Activated CD4-positive, CD25-positive, alpha-beta regulatory T cell (primary cell): ENCODE measurements at places on chromosomes 1 and 21.

DNA sequence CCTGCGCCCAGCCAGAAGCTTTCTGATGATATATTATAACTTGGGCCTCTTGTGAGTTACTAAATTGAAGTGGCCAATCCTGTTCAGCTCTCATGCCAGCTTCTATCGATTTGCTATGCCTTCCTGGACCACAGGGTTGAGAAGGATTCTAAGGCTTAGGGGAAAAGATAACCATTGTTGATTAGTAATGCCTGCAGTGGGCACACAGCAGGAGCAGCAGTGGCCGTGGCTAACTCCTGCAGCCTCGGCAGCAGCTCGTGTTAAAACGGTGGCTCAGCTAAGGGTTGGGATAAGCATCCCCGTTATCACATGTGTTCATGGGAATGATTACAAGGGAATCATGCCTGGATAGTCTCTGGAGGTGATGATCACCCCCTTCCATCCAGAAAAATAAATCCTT, 20.5 kb upstream of the KCNE2 start:
- no peak for DNase-seq

DNA sequence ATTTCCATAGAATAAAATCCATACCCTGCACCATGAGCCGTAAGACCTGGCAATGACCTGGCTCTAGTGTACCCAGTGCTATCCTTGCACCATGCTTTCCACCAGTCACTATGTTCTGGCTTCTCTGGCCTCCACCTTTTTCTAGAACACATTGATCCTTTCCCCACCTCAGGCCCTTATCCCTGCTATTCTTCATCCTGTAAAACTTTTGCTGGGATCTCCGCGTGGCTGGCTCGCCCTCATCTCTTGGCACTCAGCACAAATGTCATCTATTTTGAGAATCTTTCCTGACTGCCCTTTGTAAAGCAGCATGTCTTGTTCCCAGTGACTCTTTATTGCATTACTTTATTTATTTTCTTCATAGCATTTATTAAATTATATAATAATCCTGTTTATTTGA, 169.8 kb upstream of the B3GALT2 start:
- no peak for DNase-seq

DNA sequence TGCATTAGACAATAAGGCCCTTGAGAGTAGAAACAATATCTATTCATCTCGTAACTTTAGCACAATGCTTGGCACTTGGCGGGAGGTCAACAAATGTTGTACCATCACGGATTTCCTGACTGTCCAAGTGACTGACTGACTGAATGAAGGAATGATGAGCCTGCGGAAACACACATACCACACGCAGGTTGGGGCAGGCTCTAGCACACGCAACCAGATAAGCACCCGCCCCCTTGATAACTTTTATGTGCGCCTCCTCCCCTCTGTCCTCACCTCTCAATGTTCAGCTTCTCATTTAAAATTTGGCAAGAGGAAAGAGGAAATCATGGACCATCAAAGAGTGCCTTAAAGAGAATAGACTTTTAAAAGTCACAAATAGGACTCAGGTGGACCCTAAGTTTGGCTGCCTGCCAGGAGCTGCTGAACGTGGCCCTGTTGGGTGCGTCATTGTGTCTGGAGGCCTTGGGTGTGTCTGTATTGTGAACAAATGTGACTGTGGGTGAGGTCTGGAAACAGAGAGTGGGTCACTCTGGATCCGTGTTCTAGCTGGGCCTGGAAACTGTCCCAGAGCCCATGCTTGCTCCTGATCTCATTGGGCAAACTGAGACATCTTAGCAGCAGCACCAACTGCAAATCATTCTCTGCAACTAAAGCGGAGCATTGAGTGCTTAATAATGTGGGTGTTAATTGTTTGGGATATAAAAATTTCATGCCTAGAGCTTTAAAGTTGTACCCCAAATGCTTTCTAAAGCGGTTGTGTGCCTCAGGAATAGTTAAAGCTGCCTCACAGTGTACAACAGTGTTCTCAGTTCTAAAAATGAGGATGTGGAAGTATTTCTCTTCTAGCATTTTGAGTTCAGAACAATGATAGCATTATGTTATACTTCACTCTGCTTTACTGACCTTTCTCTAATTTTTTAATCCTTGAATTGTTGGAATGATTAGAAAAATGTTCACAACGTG, 47.6 kb upstream of the ABCG1 start:
- DNase-seq: no peak

GRCh38 chr21:33035147-33035546, 9.4 kb downstream of the OLIG2 start:
- DNase-seq: no peak

GRCh38 chr1:110846861-110847260, 26.1 kb upstream of the CD53 start:
- DNase-seq: no peak

GRCh38 chr21:37421306-37421705, 54.7 kb downstream of the DYRK1A start:
- DNase-seq: no peak

GRCh38 chr1:19426294-19427086, 58.8 kb downstream of the CAPZB start:
- DNase-seq: no peak

DNA sequence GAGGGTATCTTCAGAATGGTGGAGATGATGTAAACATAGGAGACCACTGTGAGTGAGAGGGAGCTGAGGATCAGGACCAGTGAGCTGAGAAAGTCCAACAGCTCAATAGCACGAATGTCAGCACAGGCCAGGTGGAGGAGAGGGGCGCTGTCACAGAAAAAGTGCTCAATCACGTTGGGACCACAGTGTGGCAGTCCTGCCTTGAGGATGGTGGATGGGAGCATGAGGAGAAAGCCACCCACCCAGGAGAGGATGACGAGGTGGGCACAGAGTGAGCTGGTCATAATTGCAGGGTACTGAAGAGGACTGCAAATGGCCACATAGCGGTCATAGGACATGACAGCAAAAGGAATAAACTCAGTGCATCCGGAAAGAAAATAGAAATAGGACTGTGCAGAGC, 8.1 kb downstream of the OR11L1 start:
- no peak for DNase-seq

DNA sequence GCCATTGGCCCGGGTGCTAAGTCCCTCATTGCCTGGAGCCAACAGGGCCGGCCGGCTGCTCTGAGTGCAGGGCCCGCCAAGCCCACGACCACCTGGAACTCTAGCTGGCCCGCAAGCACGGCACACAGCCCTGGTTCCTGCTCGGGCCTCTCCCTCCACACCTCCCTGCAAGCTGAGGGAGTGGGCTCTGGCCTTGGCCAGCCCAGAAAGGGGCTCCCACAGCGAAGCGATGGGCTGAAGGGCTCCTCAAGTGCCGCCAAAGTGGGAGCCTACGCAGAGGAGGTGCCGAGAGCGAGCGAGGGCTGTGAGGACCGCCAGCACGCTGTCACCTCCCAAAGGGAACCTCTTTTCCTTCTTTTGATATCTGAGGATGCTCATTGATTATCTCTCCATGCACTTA, 283.4 kb downstream of the PRDM2 start:
- DNase-seq: no peak

DNA sequence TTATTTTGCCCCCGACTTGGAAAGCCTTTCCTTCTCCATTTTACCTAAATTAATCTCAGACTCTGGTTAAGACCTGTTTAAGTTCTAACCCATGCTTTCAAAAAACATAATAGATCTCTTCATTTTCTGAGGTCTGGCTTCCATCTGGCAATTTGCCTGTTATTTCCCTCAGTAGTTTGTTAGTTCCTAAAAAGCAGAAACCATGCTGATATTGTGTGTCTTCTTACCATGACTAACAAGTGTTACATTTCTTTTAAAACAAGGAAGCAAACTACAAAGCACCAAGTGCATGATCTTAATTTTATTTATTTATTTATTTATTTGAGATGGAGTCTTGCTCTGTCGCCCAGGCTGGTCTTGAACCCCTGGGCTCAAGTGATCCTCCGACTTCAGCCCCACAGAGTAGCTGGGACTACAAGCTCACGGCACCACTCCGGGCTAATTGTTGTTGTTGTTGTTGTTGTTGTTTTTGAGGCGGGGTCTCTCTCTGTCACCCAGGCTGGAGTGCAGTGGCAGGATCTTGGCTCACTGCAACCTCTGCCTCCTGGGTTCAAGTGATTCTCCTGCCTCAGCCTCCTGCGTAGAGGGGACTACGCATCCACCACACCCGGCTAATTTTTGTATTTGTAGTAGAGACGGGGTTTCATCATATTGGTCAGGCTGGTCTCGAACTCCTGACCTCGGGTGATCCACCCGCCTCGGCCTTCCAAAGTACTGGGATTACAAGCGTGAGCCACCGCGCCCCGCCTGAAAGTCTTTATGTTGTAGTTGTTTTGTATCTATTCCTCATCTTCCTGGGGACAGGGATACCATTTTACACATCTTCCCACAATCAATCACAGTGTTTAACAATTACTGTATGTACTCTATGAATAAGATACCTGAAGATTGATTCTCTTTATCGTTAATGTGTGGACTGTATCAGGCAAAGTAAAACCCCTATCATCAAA, 1.3 kb upstream of the PATJ start:
- no peak for DNase-seq

- no peak for DNase-seq
Measured at GRCh38 chr1:116676291-116676690, 8.8 kb upstream of the IGSF3 start.

DNA sequence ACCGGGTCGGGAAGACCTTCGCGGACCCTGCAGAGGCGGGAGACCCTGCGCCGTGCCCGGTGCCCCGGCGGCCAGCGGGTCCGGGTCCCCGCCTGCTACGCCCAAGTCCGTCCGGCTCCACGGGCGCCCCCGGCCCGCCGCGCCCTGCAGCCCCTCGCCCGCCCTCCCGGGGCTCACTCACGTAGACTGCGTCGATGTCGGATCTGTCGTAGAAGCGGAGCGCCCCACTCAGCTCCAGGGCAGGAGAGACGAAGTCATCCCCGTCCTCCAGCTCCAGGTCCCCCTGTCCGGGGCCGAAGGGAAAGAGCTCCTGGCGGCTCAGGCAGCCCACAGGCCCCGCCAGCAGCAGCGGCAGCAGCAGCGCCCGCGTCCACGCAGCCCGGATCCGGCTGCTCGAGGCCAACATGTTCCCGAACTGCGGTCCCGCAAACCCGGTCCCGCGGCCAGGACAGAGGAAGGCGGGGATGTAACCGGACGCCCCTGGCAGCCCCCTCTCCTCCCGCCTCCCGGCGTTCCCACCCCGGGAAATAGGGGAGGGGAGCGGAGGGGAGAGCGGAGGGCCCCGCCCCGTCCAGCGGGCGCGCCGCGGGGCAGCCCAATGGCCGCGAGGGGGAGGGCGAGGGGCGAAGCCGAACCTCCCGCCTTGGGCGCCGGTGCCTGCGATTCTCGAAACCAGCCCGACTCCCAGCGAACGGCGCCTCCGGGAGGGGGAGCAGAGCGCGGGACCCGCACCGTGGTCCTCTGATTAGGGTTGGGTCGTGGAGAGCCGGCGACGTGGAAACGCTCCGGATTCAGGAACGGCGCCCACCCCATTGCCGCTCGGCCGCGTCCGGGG, at the start of gene NID1:
Gene NID1 (minus strand): TSS at position 417 of the 835 bp plus-strand sequence. CDS start 11 bp downstream, at position 406.
- DNase-seq: no peak

DNA sequence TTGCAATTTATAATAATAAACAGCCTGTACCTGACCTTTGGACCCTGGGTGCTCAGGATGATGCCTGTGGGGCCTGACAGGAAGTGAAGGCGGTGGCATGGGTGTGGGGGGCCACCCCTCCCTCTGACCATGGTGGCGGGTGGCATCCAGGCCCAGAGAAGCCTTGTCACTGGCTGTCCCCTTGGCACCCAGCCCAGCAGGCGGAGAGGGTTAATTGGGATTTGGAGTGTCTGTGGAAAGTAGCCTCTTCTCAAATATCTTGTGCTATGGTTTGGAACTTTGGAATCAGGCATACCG, 20.5 kb downstream of the SOX13 start:
- no peak for DNase-seq

- DNase-seq: no peak
Measured at GRCh38 chr1:17475752-17476151, 36.3 kb upstream of the RCC2 start.

DNA sequence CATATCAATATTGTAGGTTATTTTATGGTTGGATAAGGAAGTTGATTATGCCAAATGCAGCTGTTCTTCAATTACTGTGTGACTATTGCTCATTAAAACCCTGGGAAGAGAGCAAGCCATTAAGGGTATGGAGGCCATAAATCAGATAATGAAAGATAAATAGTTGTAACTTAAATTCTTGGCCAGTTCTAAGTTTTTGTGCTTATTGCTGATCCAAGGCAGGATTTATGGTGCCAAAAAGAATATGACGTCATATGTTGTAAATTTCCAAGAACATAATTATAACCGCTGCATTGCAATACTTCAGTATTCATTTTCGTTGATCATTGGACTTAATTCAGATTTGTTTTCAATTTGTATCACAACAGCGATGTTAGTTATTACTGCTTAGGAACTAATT, 211.6 kb downstream of the LRRC40 start:
- DNase-seq: no peak

- no peak for DNase-seq
Measured at GRCh38 chr1:243343970-243344937, 88.4 kb downstream of the SDCCAG8 start.

DNA sequence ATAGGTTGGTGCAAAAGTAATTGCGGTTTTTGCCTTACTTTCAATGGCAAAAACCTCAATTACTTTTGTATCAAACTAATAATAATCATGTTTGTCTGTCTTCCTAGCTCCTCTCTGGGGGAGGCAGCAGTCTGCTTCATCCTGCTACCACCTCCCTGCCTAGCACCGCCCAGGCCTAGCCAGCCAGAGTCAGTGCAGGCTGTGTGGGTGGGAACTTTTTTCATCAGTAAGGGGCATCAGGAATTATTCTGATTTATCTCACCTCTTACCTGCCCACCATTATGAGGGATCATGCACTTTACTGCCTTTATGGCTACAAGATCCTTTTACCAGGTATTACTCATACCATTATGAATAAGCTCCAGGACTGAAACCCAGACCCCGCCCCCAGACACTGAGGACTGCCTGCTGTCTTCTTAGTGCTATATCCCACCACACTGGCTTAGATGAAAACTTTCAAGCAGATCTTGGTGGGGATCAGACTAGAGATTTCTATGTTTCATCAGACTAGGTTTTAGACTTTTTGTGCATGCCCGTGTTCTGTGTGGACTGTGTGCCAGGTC, 116.4 kb downstream of the PBX1 start:
- DNase-seq: no peak

DNA sequence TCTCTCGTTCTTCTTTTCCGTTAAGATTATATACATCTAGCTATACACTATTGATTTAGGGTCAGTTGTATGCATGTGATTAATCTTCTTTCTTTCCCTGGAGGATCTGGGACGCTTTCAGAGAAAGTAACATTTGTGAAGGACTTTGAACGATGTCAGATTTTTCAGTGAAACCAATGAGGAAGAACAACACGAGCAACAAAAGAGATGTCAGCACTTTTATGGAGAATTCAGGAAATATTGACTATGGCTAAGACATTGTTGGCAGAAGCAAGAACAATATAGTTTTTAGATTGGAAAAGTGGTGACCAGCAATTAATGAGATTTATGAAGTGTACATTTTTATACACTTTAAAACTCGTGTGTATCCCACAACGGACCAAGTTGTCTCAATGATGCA, 355.5 kb downstream of the TGFB2 start:
- no peak for DNase-seq

DNA sequence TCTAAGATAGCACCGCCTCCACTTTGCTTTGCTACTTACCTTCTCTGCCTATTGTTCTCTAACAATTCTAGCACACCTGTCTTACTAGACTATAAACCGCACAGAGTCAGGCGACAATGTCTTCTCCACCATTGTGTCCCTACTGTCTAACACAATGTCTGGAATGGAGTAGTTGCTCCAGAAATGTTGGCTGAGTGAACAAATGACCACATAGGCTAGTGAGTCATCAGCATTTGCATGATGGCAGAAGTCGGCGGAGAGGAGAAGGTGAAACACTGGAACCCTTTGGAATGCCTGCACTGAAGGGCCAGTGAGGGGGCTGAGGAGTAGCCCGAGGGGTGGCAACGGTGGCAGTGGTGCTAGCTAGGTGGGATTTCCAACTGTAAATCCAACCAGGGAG, 14.0 kb upstream of the PABPC4 start:
- DNase-seq: no peak
